ENCODE measurements at places on chromosomes 11 and 22.

GRCh38 chr22:32696089-32696488 lies 105.4 kb upstream of the TIMP3 start:
- H3K27me3 ChIP-seq: no peaks in the 10 kb centered on the region
- H3K36me3 ChIP-seq: no peaks in the 10 kb centered on the region
- DNase-seq: no peak
- H3K4me1 ChIP-seq: no peaks in the 10 kb centered on the region
- no peak overlapping the region for H3K27ac ChIP-seq

- H3K36me3 ChIP-seq: no peaks in the 10 kb centered on the region
- H3K4me3 ChIP-seq: no peak overlapping the region
- H3K4me1 ChIP-seq: peaks cover 52% of the 10 kb centered on the region
- H3K27me3 ChIP-seq: no peaks in the 10 kb centered on the region
- no peak overlapping the region for H3K27ac ChIP-seq
- DNase-seq: no peak
Measured at GRCh38 chr22:35480627-35481550, 59.7 kb upstream of the RASD2 start.

DNA sequence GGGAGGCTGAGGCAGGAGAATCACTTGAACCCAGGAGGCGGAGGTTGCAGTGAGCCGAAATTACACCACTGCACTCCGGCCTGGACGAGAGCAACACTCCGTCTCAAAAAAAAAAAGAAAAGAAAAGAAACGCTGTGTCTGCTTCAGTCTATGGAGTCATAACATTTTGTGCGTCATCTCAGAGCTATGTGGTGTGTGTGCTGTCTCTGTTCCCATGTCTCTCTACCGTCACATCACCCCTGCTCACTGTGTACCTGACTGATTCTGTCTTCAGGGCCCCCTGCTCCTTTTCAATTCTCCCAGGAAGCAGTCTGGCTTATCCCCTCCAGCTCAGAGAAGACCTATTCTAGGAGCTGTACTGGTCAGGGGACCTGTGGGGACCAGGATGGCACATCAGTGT lies 7.0 kb downstream of the BACE1-AS start:
- no peak for DNase-seq
- no peak overlapping the region for H3K27ac ChIP-seq
- H3K27me3 ChIP-seq: no peaks in the 10 kb centered on the region
- peaks cover 27% of the 10 kb centered on the region for H3K4me1 ChIP-seq

- no peak overlapping the region for H3K27ac ChIP-seq
- no peaks in the 10 kb centered on the region for H3K27me3 ChIP-seq
- H3K4me1 ChIP-seq: peaks cover 12% of the 10 kb centered on the region
- no peaks in the 10 kb centered on the region for H3K36me3 ChIP-seq
- H3K4me3 ChIP-seq: no peak overlapping the region
Measured at GRCh38 chr22:44422746-44423380, 75.2 kb downstream of the RTL6 start.

GRCh38 chr11:20367313-20367948 lies 3.9 kb downstream of the HTATIP2 start:
- H3K27ac ChIP-seq: no peak overlapping the region
- peaks cover 12% of the 10 kb centered on the region for H3K27me3 ChIP-seq
- H3K36me3 ChIP-seq: no peaks in the 10 kb centered on the region
- peaks cover 13% of the 10 kb centered on the region for H3K4me1 ChIP-seq
- DNase-seq: no peak

- H3K4me3 ChIP-seq: no peak overlapping the region
- H3K36me3 ChIP-seq: no peaks in the 10 kb centered on the region
- no peak overlapping the region for H3K27ac ChIP-seq
Measured at GRCh38 chr11:79860336-79860735, 419.5 kb upstream of the TENM4 start.

- H3K27ac ChIP-seq: no peak overlapping the region
- DNase-seq: no peak
- H3K4me3 ChIP-seq: no peak overlapping the region
- H3K4me1 ChIP-seq: peaks cover 3% of the 10 kb centered on the region
- H3K27me3 ChIP-seq: no peaks in the 10 kb centered on the region
Measured at GRCh38 chr11:130133716-130134115, 25.9 kb upstream of the ST14 start.

- H3K4me3 ChIP-seq: no peak overlapping the region
- DNase-seq: no peak
- H3K36me3 ChIP-seq: no peaks in the 10 kb centered on the region
- H3K4me1 ChIP-seq: no peaks in the 10 kb centered on the region
- no peaks in the 10 kb centered on the region for H3K27me3 ChIP-seq
Measured at GRCh38 chr11:85945788-85946187, 90.6 kb downstream of the CCDC83 start.
